NCI-H187 (cell line): ENCODE measurements at places on chromosomes 4 and X.

GRCh38 chr4:24471486-24472160, 112.7 kb downstream of the DHX15 start:
- DNase-seq: no peak

- no peak for DNase-seq
Measured at GRCh38 chr4:2343476-2343875, 75.0 kb downstream of the ZFYVE28 start.

DNA sequence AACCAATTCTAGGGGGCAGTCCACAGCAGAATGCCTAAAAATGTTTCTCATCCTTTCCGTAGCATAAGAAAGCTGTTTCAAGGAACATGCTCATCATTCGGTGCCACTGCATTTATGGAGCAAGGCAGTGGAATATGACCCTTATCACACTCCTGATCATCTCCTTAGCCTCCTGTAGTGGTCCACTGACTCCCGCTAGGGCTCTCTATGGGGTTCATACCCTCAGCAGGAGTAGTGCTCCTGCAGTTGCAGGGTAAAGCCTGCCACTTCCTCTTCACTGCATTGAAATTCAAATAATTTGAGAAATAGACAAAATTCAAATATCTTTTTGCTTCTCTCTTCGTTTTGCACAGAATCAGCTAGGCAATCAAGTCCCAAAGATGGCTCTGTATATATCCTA, 107.0 kb downstream of the NDST3 start:
- no peak for DNase-seq

DNA sequence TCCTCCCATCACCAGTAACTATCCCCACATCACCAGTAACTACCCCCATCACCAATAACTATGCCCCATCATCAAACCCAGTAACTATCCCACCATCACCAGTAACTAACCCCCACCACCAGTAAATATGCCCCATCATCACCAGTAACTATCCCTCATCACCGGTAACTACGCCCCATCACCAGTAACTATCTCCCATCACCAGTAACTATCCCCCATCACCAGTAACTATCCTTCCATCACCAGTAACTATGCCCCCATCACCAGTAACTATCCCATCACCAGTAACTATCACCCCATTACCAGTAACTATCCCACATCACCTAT, 2.9 kb downstream of the ASMTL start:
- DNase-seq: no peak

GRCh38 chr4:16843831-16844508, 54.5 kb downstream of the LDB2 start:
- DNase-seq: no peak

- no peak for DNase-seq
Measured at GRCh38 chr4:133493776-133494175, 344.7 kb downstream of the PCDH10 start.

DNA sequence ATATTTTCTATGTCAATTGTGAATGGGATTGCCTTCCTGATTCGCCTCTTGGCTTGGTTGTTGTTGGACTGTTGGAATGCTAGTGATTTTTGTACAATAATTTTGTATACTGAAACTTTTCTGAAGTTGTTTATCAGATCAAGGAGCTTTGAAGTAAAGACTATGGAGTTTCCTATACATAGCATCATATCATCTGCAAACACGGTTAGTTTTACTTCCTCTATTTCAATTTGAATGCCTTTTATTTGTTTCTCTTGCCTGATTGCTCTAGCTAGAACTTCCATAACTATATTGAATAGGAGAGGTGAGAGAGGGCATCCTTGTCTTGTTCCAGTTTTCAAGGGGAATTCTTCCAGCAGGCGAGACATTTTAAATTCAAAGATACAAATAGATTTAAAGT, 226.5 kb downstream of the FBXO8 start:
- no peak for DNase-seq

- DNase-seq: no peak
Measured at GRCh38 chrX:132631579-132632232, 142.9 kb upstream of the MBNL3 start.

- no peak for DNase-seq
Measured at GRCh38 chr4:119585771-119586170, 42.8 kb downstream of the PDE5A start.

DNA sequence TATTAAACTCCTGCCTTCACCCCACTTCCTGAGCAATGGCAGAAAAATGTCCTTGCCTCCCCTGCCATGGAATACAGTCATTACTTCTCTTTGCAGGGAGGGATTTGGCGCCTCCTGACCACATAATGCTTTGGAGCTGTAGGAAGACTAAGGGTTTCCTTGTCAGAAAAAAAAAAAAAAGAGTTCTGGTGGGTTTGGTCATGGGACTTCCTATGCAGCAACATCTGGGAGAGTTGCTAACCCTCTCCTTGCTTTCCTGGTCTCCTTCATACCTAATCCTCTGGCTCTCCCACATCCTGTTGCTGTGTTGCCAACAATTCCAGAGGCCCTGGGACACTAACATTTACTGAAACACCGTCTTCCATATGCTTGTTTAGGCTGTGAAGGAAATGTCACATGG, 75.1 kb upstream of the MBNL3 start:
- DNase-seq: no peak

GRCh38 chr4:81084029-81084428, 53.5 kb downstream of the BMP3 start:
- no peak for DNase-seq

- no peak for DNase-seq
Measured at GRCh38 chr4:72857216-72857615, 212.3 kb downstream of the COX18 start.

DNA sequence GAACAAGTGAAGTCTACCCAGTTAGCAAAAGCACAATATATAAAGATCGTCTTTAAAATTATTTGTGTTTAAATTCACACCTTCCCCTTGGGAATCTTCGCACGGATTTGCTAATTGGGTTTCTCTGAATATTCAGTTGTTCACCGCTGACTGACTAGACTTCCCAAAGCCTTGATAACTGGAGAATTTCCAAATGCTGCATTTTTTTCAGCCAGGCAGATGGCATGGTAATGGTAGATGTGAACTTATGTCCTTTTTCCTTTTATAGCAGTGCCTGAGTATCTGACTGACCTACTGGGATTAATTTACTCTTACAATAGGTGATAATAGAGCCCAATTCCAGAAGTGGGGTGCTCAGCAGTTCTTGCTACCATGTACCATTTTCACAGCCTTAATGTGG, 548.1 kb downstream of the PACRGL start:
- no peak for DNase-seq

DNA sequence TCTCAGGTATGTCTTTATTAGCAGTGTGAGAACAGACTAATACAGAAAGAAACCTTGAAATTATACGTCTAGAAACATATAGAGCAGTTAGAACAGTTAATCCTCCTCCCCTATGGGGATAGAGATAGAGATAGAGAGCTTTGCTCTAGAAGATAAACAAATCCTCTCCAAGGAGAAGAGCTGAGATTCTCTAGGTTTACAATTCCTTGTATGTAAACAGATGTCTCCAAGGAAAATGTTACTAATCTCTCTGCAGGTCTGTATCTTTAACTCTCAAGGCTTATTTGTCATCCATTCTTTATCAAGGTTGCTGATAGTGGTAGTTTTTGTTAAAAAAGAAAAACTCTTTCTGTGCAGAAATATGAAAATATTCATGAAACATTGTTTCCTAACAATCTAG, 282.1 kb upstream of the GIMD1 start:
- no peak for DNase-seq

GRCh38 chr4:184420881-184421416, 53.4 kb downstream of the IRF2 start:
- no peak for DNase-seq

DNA sequence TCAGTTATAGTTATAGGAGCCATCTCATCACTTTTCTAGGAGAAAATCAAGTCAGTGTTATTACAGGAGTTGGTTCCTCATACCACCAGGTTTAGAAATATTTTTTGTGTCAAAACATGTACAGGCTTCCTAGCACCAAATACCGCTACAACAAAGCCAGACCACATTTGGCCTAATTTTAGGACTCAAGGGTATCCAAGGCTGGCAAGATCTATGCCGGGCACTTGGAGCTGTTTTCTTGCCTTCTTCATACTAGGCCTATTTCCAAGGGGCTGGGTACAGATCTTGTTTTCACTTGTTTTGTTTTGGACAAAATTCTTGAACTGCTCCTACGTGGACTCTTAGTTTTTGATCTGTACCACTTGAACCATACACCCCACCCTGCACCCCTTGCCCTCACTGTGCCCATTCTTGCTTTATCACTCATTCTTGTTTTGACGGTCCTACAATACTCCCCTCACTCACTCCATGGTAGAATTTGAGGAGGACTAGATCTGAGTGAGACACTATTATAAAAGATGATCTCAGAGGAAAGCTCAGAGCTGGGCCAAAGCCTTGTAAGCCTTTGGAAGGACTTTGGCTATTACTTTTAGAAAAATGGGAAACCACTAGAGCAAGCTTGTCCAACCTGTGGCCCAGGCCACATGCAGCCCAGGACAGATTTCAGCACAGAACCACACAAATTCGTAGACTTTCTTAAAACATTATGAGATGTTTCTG, 17.7 kb upstream of the TMEM144 start:
- DNase-seq: no peak

GRCh38 chr4:31104577-31104976, 384.4 kb downstream of the PCDH7 start:
- no peak for DNase-seq

- no peak for DNase-seq
Measured at GRCh38 chr4:141814499-141814898, 178.1 kb downstream of the IL15 start.

- DNase-seq: no peak
Measured at GRCh38 chr4:185730387-185730786, 81.6 kb downstream of the SORBS2 start.

- no peak for DNase-seq
Measured at GRCh38 chr4:14545163-14545562, 457.1 kb upstream of the CPEB2 start.

- DNase-seq: no peak
Measured at GRCh38 chr4:120816296-120816965, 106.1 kb downstream of the PRDM5 start.
